ENCODE measurements at places on chromosomes 5 and 9.

GRCh38 chr9:89079391-89079790 lies 88.1 kb downstream of the S1PR3 start:
- DNase-seq = no peak

GRCh38 chr5:163347671-163348070 lies 89.7 kb upstream of the CCNG1 start:
- peak; percentile 48 for DNase-seq

DNA sequence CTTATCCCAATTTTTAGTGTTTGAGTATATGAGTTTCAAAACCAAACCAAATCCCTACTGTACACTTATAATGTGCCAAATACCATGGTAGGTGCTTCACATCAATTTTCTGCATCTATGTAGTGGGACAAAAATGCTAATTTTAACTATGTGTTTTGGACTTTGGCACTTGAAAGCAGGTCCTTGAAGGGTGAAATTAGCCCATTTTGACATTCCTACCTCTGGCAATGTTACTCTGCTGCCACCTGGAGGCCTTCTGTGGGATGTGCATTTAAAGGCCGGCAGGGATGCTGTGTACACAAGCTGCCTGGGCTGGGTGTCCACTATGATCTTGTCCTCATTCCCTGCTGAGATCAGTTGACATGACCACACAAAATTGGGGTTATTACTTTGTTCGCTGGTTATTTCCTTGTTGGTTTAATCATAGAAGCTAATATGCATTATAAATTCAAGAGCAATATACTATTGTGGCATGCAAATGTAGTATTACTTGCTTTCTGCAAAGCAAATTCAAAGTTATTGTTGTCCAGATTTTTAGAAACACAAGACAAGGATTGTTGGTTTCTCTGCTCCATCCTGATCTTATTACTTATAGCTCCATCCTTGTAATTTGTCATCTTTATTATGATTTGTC lies 166.8 kb downstream of the ARHGEF28 start:
- peak; percentile 60 for DNase-seq

DNA sequence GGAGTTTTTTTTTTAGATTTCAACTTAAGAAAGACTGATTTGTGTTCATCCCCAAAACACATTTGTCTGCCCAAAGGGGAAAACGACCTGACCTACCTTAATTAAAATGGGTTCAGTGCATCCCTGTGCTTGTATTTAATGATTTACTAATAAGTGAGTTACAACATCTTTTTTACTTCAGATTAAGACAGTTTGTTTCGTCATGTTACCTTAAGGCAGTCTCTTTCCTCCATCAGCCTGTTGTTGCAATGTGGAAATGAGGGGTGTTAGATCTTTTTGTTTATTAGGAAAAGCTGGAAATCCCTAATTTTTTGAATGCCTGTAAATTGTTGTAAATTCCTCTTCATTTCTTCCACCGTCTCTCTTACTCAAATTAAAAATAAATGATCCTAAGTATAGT lies 177.5 kb downstream of the GDNF start:
- no peak for DNase-seq

GRCh38 chr5:1020452-1020961 lies 11.9 kb downstream of the NKD2 start:
- DNase-seq = no peak

DNA sequence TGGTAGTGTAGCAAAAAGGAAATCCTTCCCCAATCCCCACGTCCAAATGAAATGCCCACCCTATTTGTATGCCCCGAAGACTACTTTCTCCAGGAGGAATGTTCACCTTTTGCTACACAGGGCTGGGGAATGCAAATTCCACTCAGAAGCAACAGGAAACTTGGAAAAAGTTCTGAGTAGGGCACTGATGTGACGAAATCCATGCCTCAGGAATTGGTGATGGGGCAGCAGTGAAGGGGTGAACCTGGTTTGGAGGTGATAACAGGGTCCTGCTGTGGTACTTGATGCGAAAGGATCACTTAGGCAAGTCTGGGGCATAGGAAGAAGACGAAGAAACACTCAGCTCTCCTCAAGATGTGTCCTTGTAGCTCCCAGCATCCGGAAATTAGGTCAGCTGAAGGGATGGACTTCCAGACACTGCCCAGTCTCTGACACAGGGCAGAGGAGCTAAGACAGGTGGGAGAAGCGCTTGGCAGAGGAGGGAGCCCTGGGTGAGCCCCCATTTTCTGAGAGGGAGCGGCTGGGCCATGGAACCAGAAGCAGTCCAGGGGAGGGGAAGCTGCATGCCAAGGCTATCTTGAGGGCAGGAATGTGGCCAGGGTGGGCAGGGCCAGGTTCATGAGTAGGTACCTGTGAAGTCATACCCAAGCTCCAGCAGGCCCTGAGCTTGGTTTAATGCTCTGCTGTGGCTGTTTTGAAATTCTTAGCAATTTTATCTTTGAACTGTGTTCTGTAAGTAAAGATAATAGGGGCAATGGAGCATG lies 22.2 kb upstream of the MVB12B start:
- DNase-seq = no peak

DNA sequence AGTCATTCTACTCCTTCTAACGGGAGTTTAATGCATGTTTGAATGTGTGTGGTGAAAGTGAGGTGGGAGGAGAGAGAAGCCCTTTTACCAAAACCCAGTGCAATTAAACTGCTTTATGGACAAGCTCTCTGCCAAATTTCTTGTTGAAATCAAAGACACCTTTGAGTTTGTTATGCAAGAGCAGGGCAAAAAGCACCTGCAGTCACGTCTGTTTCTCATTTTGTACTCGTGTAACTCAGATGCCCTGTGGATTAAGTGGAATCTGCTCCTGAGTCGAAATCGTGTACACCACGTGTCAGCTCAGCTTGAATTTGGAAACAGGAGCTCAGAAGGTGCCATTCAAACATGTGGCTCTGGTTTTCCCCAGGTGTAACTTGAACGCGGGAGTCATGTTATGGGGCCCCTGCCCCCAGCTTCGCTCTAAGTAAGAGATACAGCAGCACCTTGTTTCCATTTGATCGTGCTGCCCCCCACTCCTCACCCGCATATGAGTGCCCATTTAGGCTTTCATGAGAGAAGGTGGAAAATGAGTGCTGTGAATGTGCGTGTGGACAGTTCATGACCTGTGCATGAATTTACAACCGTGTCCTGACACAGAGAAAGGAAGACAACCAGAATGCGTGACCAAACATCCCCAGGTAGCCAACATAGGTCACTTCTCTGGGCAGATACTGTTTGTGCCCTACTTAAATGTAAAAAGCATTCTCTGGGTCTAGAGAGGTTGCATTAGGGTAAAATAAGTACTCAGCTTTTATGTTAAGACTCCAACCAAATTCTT lies 347.0 kb upstream of the SLC30A5 start:
- no peak for DNase-seq

GRCh38 chr9:18330401-18331309 lies 143.3 kb upstream of the ADAMTSL1 start:
- DNase-seq = no peak

GRCh38 chr5:56791396-56791795 lies 24.0 kb upstream of the MAP3K1 start:
- DNase-seq = no peak

GRCh38 chr9:120366644-120367019 lies 213.3 kb downstream of the CDK5RAP2 start:
- DNase-seq = no peak

DNA sequence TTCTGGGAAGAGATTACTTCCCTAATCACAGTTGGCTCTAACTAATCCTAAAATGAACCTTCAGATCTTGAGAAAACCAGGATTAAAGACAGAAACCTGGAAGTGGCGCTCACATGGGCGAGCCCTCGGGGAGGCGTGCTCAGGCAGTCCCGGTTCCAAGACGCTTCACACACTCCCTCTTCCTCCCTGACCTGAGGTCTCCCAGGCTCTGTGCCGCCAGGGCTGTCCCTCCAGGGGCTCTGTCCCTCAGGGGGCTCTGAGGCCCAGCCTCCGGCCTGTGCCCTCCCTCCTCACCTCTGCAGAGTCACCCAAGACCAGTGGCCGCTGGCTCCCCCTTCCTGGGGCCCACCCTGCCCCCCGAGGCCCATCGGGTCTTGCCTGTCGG lies 10.2 kb downstream of the SLC9A3 start:
- DNase-seq = no peak

DNA sequence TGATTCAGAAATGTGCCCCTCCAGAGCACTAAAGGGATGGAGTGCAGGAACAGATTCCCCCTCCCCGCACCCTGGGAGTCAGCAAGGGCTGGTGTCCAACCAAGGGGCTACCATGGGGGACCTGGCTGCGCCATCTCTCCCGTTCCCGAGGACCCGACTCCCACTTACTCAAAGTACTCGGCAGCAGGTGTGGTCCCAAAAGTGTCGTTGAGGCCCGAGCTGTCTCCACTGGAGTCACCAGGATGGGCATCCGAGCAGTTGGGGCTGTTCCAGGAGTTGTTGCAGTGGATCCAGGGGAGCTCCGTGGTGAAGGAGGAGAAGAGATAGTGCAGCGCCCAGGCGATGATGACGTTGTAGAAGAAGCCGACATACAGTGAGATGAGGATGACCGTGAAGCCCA lies 12.9 kb downstream of the SLC6A3 start:
- DNase-seq = no peak

DNA sequence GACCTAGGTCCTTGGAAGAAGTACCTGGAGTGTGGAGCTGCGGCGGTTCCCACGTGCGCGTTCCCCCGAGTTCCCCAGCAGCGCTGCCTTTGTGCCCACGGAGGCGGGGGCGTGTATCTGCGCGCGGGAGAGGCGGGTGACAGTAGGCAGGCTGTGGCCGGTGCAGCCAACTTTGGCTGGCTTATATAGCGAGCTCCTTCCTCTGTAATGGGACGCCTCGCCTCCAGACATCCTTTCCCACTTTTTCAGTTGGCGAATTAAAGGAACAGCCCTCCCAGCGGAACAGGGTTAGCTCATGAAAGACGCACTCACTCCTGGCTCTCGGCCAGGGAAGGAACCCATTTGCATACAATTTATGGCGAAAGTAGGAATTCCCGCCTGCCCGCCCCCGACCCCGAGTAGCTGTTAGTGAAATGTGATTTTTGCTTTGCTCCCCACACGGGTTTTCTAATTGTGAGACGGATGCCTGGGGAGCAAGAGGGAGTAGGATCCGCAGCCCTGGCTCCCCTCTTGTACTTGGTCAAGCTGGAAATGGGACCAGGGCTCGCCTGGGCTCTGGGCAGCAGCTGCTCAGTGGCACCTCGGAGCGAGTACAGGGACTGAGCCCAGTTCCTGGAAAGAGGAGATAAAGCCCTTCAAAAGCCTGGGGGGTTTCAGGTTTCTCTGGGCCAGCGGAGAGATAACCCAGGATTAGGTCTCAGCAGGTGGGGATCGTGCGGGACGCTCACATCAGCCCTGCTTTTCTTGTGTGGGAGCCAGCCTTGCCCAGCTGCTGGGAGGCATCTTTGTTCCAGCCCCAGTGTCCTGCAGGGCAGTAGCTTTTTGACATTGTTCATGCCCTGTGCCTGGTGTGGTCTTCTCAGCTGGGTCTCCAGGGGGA lies at the start of gene TNC:
Gene TNC, minus strand, starts transcription at position 159 of the 880 bp plus-strand sequence. CDS start 27,139 bp downstream, outside the sequence.
- no peak for DNase-seq

GRCh38 chr5:88679638-88680037 lies 203.3 kb downstream of the MEF2C start:
- no peak for DNase-seq

DNA sequence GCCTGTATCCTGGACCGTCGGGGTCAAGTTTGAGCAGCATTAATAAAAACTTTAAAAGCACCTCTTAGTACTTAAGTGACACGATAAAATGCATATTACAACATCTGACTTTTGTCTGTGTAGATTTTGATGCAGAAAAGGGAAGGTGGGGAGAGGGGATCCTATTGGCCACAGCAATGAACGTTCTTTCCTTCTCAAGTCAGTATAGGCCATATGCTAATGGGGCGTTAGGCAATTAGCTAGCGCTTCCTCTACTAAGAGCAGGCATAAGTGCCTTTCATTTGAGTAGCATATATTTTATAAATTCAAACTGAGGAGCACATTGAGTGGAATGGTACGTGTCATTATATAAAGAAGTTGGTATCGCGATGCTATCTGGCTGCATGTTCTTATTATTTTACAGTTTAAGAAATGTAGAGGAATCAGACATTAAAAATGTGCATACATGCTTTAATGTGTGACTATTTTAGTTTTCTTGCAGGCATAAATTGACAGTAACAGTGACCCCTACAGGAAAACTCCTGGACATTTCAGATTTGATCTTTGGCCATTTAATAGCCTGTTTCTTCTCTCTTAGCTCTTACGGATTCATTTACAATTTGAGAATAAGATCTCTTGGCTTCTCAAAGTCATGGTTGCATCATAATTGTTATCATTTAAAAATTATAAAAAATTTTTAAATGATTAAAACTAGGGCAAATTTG lies 1.1 kb upstream of the GNA14 start:
- DNase-seq = no peak

DNA sequence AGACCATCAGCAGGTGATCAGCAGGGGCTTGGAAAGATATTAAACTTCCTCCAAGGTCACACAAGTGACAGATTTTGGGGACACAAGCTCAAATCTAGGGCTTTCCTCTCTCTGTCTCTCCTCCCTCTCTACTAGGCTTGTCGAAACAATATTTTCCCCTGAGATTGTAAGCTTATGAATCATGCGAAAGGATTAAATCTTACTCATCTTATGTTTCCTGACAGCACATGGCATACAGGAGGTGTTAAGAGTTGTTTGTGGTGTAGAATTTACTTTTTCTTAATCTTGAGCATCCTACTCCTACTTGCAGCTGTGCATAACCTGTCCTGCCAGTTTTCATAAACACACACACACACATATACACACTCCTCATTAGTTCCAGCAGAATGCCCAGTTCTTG lies 186.3 kb downstream of the MARCHF11 start:
- DNase-seq = no peak

- DNase-seq = no peak
These were observed 45.6 kb downstream of the COL15A1 start for GRCh38 chr9:98989036-98990000.

- no peak for DNase-seq
These were observed 17.9 kb downstream of the SLCO4C1 start for GRCh38 chr5:102278231-102278630.

GRCh38 chr9:98860871-98861293 lies 53.4 kb downstream of the GALNT12 start:
- DNase-seq = no peak

DNA sequence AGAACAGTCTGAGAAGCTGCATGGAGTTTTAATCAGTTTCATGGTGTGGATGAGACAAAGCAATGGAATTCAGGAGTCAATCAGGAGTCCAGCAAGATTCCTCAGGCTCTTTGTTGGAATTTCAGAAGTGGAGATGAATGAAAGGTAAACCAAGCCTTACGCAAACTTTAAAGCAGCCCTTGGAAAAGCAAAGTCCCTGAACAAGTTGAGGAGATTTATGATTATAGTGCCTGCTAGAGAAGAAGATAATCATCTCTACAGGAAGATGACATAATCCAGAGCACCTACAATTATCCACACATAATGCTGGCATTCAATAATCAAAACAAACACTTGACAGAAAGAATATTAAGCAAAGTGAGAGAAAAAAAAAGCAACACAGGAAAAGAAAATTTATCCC lies 1380.1 kb upstream of the NUDT12 start:
- DNase-seq = no peak

Data from CD4-positive, alpha-beta T cell treated with Interleukin-6 for 4 hours (primary cell).